GM04504 (cell line): ENCODE measurements at places on chromosomes 12 and 14.

DNA sequence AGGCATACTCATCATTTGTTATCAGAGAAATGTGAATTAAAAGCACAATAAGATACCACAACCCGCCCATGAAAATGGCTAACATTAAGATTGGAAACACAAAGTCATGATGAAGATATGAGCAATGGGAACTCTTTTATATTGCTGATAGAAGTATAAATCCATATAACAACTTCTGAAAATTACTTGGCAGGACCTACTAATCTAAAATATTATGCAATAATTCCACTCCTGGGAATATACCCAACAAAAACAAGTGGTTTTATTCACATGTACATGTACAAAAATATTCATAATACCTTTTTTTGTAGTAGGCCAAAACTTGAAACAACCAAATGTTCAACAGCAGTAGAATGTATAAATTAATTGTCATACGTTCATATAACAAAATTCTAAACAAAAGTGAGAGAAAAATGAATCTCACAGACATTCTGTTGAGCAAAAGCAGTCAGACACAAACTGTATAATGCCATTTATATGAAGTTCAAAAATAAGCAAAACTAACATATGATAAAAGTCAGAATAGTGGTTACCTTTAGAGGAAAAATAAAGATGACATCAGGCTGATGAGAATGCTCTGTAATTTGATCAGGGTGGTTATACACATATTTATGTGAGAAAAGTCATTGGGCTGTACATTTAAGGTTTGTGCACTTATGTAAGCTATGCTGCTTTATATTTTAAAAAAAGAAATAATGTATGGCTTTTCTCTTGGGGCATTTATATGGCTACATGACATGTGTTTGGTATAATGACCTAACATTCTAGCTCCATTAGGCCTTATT, 309.2 kb upstream of the KITLG start:
- no peak for DNase-seq

DNA sequence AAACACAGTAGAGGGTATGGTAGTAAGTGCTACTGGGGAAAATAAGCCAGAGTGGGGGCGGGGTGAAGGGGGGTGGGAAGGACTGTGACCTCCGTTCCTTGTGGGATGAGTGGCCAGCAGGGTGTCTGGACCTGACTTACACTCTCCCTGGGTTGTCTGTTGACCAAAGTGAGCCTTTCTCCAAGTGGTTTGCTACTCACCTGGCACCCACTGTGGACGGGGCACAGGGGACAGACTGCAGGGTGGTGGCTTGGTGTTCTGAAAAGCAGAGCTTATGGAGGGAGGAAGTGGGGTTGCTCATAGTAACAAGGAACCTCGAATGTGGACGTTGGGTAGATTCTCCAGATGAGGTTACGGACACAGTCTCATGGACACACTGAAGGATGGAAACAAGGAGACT, 94.4 kb upstream of the VRK1 start:
- no peak for DNase-seq

DNA sequence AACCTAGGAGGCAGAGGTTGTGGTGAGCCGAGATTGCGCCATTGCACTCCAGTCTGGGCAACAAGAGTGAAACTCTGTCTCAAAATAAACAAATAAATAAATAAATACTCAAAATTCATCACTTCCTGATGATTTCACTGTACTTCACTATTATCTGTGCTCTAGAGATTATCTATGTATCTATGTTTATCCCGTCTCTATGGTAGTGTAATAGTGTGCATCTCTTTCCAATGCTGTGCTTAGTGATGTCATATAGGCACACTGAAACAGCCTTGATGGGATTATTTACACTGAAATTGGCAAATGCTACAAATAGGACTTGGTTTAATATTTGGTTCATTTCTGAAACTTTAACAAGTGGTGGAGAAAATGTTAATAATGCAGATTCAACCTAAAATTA, 6.5 kb downstream of the CAPS2 start:
- no peak for DNase-seq

- no peak for DNase-seq
Measured at GRCh38 chr14:105324871-105325270, 10.3 kb downstream of the PACS2 start.

GRCh38 chr12:15620741-15621539, 168.2 kb downstream of the EPS8 start:
- DNase-seq: no peak

DNA sequence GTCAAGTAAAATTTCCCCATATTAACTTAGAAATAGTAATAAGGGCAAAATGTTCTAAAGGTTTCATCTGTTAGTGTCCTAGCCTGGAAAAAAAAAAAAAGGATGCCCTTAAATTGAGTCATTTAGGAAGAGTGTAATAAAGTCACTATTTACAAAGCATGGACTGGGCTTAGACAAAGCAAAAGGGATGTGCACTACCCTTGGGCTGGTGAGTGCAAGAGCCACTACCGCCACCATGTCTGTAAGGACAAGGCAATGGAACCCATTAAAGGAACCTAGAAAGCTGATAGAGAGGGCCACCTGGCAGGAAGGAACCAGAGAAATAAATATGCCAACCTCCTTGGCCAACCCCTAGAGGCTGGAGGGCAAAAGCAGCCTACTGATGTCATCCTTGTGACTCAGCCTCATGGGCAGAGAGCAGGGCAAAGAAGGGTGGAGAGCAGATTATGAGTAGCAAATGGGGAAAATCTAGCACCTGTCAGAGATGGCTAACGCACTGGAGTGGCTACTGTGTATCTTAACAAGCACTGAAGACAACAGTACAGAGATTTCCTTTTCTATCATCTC, 59.5 kb upstream of the FUT8 start:
- DNase-seq: no peak

GRCh38 chr14:60349663-60350365, 100.8 kb downstream of the PPM1A start:
- peak; percentile 15 for DNase-seq

DNA sequence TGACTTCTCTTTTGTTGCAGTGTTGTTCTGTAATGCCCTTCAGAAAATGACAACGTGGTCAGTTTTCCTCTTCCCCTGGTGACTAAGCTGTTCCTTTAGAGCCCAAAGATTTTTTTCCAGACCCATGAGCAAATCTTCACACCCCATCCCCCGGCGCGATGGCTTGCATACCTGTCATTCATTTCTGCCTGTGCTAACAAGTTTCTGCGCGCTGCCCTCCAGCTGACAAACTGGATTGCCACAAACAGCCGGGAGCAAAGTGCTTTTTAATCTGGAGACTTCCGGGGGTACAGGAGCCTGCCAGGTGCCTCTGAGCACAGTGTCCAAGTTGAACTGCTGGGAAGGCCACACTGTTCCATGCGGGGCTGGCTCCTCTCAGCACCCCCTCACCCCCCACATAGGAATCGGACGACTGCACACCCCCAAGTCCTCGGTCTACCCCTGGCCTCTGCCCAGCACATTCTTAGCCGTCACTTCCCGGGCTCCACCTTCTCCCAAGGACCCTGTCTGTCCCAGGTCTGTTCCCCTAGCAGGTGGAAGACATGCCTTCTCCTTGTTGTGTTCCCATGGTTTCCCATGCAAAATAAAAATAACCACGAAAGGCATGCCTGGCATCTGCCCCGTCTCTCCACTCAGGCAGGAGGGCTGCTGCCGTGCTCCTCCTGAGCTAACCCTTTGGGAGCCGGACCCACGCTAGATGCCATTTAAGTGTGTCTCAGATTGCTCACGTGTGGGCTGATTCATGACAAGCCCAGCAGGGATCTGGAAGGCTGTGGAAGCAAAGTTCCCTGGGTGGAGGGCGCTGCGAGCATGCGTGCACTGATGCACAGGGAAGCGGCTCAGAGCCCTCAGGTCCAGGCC, 14.1 kb downstream of the RILPL1 start:
- DNase-seq: peak; percentile 80

DNA sequence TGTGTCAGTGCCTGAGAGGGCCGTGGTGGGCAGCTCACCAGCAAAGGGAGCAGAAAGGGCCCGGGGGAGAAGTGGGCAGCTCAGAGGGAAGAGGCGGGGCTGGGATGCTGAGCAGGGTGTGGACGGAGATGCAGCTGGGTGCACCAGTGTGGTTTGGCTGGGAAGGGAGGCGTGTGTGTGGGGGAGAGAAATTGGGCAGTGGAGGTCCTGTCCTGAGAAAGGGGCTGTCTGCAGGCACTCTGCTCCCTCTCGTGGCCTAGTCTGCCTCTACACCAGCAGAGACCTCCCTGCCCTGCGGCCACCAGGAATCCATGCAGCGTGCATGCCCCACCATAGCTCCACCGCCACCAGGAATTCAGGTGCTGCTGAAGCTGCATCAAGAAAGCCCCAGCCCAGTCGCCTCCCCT, 6.4 kb downstream of the TMEM121 start:
- DNase-seq: no peak

DNA sequence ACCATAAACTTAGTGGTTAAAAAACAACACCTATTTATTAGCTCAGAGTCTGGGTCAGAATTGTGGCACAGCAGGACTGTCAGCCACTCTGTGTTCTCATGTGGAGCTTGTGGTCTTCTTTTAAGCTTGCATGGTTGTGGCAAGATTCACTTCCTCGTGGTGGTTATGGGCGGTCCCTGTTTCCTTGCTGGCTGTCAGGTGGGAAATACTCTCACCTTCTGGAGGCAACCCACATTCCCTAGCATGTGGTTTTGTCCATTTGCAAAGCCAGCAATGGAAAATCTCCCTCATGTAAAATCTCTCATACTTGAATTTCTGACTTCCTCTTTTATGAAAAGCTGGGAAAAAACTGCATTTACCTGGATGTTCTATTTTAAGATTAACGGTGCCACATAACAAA, 229.8 kb downstream of the ALX1 start:
- DNase-seq: no peak

GRCh38 chr12:126027825-126028224, 962.6 kb downstream of the AACS start:
- no peak for DNase-seq

DNA sequence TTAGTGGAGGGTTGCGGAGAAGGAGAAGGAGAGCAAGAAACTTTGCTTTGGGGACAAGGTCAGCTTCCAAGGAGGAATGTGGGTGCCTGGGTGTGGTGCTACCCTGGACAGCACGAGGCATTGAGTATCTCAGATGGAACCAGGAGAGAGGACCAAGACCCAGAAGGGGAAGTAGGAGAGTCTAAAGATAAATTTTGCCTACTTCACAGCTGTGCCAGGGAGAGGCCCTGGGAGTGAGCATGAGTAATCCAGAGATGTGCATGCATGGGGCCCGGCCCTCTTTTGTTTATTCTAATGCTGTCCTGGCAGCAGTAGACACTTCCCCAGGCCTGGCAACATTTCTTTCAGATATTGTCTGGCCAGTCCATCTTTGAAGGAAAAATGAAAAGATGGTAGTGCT, 49.5 kb upstream of the GNPNAT1 start:
- peak; percentile 46 for DNase-seq

DNA sequence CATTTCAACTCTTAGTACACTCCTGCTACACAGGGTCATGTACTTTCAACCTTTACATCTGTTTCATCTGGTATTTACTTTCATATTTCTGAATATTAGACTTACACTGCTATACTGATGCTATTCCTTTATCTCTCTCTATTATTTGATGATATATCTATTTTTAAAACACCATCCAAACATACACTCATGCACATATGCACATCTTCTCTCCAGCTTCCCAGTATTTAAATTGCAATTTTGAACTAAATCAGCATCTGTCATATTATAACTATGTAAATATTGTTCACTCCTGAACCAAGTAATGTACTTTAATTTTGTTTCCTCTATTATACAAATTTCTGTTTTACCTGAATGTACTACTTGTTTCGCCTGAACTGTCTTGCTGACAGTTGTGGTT, 293.6 kb upstream of the FLRT2 start:
- DNase-seq: no peak

DNA sequence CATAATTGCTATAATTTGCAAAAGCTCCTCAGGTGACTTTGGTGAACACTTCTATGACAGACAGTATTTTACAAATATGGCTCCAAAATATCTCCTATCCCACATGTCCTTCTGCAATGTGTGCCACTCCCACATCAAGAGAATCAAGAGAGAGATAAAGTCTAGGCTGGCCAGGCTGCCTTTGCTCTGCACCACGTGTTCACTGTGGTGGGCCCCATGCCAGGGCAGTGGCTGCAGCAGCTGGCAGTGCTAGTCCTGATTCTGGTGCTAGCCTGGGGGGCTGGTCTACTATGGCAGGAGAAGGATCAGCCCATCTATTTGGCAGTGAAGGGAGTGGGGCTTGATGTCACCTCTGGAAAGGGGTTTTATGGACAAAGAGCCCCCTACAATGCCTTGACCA, 86.3 kb downstream of the DRAM1 start:
- no peak for DNase-seq

GRCh38 chr14:104680806-104681688, 8.4 kb upstream of the INF2 start:
- peak; percentile 62 for DNase-seq

- DNase-seq: no peak
Measured at GRCh38 chr12:122978507-122978955, 1.9 kb upstream of the ARL6IP4 start.

DNA sequence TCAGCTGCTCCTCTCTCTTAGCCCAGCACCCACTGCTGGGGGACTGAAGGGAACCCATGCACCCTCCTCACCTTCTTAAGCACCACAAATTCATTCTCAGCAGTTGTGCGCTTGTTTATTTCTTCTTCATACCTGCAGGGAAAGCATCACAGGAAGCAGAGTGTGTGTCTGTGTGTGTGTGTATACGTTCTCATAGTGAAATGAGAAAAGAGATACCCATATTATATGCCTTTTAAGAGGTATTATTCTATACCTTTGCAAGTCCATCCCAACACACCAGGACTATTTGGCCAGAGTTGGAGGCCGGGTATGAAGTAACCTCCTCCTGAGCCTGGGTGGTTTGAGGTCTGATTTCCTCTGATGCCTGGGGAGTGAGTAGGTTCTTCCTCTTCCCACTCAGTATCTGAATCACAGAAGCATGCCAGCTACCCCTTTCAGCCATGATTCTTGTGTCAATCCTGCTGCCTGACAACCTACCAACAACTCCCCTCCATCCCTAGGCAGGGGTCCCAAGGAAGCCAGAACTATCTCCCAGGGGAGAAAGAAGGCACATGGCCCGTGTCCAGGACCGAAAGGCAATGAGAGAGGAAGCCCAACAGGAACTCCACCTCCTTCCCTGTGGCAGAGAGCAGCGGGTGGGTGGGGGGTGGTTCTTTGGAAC, 3.0 kb downstream of the KRT73 start:
- DNase-seq: no peak

DNA sequence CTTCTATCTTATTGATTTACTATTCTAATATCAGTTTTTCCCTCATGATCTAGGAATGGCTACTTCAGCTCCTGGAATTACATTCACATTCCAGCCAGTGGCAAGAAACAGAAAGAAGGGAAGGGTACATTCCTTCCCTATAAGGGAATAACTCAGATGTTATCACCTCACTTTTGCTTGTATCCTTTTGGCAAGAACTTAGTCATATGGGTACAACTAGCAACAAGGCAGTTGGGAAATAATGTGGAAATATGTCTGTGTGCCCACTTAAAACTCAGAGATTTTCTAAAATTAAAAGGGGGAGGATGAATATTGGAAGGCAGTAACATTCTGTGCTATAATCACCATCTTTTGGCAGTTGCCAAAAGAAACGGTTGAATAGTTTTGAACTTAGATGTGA, 85.6 kb downstream of the MSRB3 start:
- no peak for DNase-seq

GRCh38 chr14:93017301-93017797, 94.4 kb downstream of the CHGA start:
- DNase-seq: no peak

GRCh38 chr14:50813544-50813863, 17.5 kb downstream of the NIN start:
- DNase-seq: no peak

- DNase-seq: no peak
Measured at GRCh38 chr14:64801800-64802199, 77.9 kb downstream of the SPTB start.

GRCh38 chr12:121138284-121138683, 5.6 kb downstream of the P2RX7 start:
- DNase-seq: no peak
